ENCODE measurements at places on chromosomes 6 and 20.

DNA sequence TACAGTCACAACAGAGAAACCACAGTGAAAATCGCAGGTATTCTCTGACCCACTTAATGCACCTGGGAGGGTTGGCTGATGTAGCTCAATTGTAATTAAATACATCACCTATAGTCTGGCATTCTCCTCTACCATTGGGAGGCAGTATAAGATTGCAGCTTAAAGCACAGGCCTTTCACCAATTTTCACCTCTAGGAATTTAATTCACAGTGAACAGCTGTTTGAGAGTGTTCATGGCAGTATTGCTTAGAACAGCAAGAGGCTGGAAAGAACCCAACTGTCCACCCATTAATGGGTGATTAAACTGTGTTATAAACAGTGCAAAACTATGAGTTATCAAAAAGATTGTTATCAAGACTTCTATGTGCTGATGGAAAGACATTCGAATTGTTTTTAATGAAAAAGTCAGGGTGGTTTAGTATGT is 2.0 kb downstream of the EDEM2 start:
- DNase-seq: no peak

- peak; percentile 23 for DNase-seq
Measured at GRCh38 chr6:55069132-55069781, 105.1 kb upstream of the HCRTR2 start.

- DNase-seq: no peak
Measured at GRCh38 chr6:127051571-127052260, 66.8 kb upstream of the RSPO3 start.

GRCh38 chr6:139430899-139431601 is 56.6 kb upstream of the CITED2 start:
- no peak for DNase-seq

GRCh38 chr6:40244699-40245098 is 310.4 kb upstream of the MOCS1 start:
- DNase-seq: no peak

- no peak for DNase-seq
Measured at GRCh38 chr6:28816909-28817807, 106.6 kb downstream of the TRIM27 start.

DNA sequence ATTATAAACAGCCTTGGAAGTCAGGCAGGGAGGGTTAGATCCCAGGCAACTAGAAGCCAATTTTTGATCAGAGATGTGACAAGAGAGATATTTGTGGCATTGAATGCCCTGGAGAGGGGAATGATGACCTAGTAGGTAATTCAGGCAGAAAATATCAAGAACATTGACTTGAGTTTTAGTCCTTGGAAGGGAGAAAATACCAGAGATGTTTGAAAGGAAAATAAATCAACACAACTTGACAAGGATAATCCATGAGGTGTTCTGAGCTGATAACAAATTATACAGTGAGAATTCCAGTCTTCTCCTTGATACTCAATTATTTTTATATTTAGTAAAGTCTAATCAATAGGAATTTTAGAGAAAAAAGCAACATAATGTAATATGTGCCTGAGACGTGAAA is 10.6 kb upstream of the MARCKS start:
- DNase-seq: no peak

- DNase-seq: peak; percentile 21
Measured at GRCh38 chr20:4519534-4519933, 202.2 kb upstream of the PRND start.

DNA sequence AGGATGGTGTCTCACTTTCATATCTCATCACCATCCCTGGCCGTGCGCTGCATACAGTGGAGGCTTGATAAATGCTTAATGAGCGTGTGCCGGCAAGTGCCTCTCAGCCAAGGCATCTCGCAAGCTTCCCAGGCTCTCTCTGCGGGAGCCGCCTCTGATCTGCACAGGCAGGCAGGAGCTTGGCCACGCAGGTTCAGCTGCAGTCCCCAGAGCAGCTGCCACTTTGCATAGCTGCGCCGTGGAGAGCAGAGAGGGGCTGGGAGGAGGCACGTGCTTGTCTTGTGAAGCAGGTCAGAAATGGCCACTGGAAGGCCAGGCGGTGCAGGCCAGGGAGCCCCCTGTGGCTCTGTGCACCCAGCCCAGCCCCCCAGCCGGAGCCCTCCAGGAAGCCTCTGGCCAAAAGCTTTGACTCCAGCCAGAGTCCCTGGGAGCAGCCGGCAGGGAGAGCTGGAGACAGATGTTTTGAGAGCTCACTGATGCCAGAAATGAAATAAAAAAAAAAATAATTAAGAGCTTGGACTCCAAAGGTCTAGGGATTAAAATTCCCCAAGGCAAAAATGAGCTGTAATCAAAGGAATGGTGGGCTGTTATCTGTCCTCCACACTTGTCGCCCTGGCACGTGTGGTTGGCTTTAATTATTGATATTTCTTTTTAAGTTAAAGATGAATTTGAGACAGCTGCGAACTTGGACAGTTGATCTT is 377.0 kb downstream of the CDH4 start:
- no peak for DNase-seq

DNA sequence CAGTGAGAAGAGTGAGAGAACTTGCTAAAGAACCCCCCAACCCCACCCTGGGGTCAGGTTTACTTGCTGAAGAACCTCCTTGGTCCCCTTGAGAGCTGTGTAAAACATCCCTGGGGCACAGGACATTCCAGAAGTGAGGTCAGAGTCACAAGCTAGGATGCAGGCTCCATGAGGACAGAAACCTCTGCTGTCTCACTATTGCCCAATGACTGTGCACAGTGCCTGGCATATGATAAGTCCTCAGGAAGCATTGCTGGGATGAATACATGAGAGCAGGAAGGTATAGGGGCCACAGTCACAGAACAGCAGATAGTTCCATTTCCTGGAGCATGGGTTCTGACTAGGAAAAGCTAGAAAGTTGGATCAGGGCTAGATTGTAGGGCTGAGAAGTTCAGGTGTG is 18.4 kb downstream of the NT5E start:
- DNase-seq: no peak

DNA sequence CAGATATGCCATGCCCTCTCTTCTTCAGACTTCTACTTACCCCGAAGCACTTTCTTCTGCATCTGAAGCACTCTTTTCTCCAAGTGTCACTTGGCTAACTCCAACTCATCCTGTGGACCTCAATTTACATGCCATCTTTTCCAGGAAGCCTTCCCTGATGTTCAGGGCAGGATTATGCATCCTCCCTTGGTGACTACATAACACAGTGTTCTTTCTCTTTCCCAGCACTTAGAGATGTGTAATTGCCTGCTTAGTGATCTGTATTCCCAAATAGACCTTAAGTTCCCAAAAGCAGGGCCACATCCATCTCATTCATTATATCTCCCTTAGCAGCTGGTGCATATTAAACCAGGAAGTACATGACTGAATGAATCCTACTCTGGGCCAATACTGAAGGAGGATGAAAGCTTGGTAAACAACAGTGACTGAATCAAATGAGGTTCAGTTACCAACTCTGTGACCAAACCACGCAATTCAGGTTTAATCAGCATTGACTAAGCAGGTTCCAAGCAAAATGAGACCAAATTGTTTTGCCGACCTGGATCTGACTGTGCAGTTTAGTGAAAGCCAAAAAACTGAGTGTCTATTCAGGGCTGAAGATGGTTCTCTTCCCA is 121.4 kb upstream of the TCF21 start:
- no peak for DNase-seq

GRCh38 chr6:100307561-100307960 is 157.2 kb downstream of the SIM1 start:
- no peak for DNase-seq

DNA sequence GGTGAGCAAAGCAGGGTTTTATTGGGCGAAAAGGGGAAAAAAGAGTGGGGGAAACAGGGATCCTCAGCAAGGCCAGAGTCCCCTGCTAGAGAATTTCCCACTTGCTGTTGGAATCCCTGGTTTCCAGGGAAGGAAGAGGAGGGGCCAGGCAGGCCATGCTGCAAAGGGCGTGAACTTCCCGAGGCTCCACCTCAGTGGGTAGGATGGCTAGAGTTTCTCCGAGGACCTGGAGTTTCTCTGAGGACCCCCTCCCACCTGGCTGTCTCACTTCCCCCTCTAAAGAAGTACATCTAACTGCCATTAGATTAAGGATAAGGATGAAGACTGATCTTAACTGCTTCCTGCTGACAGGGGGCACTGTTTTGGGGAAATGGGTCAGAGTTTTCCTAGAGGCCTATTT is 1239.3 kb upstream of the GJE1 start:
- DNase-seq: no peak

DNA sequence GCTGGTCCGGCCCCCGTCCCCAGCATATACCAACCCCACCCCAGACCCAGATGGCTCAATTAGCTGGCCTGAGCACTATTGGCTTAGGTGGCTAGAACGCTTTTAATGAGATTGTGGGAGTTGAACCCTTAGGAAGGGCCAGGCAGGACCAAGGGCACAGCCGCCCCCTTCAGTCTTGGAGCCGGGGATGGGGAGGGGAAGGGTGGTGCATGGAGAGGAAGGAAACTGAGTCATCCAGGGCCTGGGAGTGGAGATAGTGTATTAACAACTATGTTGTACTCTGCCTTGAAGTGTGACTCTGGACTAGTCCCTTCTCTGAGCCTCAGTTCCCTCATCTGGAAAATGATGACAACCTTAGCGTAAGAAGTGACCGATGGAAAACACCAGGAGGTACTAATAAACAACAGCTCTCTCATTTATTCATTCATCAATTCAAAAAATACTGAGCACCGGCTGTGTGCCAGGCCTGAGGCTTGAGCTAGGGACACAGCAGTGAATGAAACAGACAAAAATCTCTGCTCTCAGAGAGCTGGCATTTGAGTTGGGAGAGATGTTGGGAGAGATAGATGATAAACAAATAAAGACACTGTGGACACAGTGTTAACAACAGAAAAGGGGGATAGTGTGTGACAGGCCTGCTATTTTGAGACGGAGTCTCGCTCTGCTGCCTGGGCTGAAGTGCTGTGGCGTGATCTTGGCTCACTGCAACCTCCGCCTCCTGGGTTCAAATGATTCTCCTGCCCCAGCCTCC is 11.5 kb downstream of the PEDS1 start:
- DNase-seq: no peak

DNA sequence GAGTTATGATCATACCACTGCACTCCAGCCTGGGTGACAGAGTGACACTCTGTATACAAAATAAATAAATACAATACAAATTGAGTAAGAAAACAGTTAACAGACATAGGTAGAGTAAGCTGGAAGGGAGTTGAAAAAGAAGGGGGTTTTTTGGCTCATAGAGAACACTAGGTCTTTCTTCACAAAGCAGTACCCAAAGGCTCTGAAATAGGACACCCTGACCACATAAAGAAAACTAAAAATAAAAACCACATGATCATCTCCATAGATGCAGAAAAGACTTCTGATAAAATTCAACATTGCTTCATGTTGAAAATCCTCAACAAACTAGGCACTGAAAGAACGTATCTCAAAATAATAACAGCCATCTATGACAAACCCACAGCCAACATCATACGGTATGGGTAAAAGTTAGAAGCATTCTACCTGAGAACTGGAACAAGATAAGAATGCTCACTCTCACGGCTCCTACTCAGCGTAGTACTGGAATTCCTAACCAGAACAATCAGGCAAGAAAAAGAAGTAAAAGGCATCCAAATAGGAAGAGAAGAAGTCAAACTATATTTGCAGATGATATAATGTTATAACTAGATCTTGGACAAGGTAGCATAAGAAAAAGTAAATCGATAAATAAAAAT is 48.6 kb downstream of the TOMM6 start:
- no peak for DNase-seq

GRCh38 chr20:58774667-58775263 is 75.9 kb downstream of the GNAS-AS1 start:
- no peak for DNase-seq

- DNase-seq: no peak
Measured at GRCh38 chr6:83068616-83069015, 1.1 kb downstream of the DOP1A start.

DNA sequence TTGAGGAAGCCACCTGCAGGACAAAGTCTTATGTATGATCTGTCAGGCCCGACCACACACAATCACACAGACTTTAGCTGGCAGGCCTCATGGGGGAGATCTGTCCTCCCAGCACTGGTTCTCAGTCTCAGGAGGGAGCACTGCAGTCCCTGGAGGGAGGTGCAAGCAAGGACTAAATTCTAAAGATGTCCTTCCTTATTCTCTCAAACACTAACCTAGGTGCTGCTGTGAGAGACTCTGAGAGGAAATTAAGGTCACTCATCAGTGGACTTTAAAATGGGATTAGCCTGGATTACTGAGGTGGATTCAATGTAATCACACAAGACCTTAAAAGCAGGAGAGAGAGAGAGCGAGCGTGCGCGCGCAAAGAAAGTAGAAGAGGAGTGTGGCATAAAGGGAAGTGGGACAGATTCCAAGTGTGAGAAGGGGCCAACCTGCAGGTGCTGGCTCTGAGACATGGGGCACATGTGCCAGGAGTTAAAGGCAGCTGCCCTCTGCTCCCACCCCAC is 14.3 kb downstream of the GLO1 start:
- no peak for DNase-seq

DNA sequence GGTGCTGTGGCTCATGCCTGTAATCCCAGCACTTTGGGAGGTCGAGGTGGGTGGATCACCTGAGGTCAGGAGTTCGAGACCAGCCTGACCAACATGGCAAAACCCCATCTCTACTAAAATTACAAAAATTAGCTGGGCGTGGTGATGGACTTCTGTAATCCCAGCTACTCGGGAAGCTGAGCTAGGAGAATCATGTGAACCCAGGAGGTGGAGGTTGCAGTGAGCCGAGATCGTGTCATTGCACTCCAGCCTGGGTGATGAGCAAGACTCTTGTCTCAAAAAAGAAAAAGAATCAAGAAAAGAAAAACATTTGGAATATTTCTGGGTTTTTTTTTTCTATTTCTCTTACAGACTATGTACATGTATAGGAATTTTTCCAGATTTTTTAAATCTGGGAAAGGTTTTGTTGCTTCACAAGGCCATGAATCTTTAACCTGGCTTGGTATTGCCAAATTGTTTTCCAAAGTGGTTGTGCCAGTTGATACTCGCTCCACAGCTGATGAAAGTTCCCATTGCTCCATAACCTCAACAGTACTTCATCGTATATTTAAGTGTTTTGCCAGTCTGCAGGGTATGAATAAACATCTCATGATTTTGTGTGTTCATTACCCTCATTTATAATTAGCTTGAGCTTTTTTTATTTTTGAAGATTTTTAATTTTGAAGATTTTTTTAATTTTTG is 33.5 kb downstream of the RNF217 start:
- DNase-seq: no peak

DNA sequence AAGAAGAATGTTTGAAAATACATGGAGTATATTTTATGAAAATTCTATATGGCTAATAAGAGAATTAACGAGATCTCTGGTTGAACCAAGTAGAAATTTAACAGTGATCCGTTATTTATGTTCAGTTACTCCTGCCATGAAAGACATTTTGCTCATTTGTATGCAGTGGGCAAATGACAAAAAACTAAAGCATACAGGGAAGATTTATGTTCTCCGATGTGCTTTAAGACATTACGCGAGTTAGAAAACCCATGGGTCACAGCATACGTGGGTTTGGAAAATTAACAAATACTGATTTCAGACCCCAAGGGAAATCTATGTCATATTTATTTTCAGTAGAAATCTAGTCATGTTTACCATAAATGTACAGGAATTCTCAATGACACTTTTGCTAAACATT is 90.1 kb downstream of the BMP5 start:
- DNase-seq: no peak

Data from DND-41 (cell line).